B cell (primary cell): ENCODE measurements at places on chromosomes 7 and 10. TPM values are rescaled to one million over a fixed set of nuclear protein-coding genes. Genes with fewer than 3 reads are reported as not detected.

Gene GIMAP6
- total RNA-seq: 0.22 and 0.39 TPM in 2 replicates

Gene AKR1C8
- total RNA-seq: not detected in 2 replicates

Gene KCNMA1
- total RNA-seq: 2.8 and 3.1 TPM in 2 replicates

Gene ALDH18A1
- total RNA-seq: 27.6 and 30.7 TPM in 2 replicates

Gene SCD
- total RNA-seq: 5.1 and 5.6 TPM in 2 replicates

Gene HIF1AN
- total RNA-seq: 65.6 and 73.8 TPM in 2 replicates

Gene CADPS2
- total RNA-seq: not detected in 2 replicates

DNA sequence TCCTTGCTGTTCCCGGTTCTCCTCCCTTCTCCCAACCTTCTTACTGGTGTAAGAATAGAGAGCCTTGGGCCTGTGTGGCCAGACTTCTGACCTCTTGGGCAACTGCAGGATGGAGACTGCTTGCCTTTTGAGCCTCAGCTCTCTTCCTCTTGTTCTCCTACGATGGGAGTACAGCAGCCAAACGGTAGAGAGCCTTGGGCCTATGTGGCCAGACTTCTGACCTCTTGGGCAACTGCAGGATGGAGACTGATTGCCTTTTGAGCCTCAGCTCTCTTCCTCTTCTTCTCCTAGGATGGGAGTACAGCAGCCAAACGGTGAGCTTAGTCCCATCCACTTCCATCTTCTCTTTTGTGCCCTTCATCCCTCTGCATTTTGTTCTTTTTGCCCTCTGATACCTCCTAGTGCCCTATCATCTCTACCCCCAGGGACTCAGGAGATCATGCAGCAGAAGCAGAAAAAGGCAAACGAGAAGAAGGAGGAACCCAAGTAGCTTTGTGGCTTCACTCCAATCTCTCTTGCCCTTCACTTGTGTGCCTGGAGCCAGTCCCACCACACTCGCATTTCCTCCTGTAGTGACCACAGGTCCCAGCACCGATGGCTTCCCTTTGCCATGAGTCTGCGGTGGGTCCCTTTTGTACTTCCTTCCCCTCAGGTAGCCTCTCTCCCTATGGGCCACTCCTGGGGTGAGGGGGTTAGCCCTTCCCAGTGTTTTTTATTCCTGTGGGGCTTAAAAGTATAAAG, 15.3 kb downstream of the SLC25A13 start:
- no peaks in the 10 kb centered on the region for H3K27me3 ChIP-seq
- H3K4me1 ChIP-seq: peaks cover under 1% of the 10 kb centered on the region
- H3K27ac ChIP-seq: no peak overlapping the region
- no peak overlapping the region for H3K4me3 ChIP-seq

- no peaks in the 10 kb centered on the region for H3K27me3 ChIP-seq
- H3K4me1 ChIP-seq: no peaks in the 10 kb centered on the region
- H3K27ac ChIP-seq: no peak overlapping the region
- H3K36me3 ChIP-seq: no peaks in the 10 kb centered on the region
Observed at GRCh38 chr7:55165176-55165861, 146.5 kb downstream of the EGFR start.

DNA sequence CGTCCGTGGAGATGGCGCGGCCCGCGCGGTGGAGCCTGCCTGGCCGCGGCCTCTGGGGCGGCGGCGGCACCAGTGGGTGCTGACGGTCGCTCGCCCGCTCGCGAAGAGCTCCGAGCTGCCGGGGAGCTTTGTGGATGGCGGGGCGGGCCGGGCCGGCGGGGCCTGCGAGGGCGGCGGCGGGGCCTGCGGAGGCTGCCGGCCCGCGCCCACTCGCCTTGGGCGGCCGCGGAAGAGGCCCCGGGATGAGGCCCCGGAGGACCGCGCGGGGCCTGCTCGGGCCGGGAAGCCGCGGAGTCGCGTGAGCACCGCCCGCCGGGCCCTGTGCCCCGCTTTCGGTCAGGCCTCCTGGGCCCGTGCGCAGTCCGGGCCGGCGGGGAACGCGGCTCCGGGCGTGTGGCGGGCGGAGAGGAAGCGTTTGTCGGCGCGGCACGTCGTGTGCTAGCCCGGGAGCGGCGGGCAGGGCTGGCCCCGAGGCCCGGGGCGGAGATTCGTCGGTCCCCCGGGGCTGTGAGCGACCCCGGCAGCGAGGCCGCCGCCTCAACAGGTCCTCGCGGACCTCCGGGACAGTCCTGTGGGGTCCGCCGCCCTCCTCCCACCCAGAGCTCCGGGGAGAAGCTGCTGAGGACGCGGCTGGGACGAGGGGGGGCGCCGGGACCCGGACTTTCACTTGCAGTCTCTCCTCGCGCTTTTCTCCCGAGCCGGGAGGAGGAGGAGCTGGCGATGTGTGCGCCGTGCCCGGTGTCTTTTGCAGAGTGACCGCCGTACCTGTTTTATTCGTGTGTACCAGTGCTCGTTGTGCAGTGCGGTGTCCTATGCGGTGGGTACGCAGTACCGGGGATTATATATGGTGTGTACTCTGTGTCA, 578 bp downstream of the ZMYND11 start:
- H3K4me1 ChIP-seq: peaks cover 16% of the 10 kb centered on the region
- no peaks in the 10 kb centered on the region for H3K36me3 ChIP-seq
- H3K4me3 ChIP-seq: peak overlapping the region; percentile 73
- H3K27me3 ChIP-seq: no peaks in the 10 kb centered on the region
- H3K27ac ChIP-seq: peak overlapping the region; percentile 44

GRCh38 chr10:15370856-15371701, at the start of gene FAM171A1:
TSS of gene FAM171A1 (minus strand) at chr10:15371289. CDS start at chr10:15371052, 237 bp downstream.
- H3K4me1 ChIP-seq: peaks cover 10% of the 10 kb centered on the region
- H3K27me3 ChIP-seq: peaks cover 24% of the 10 kb centered on the region
- no peak within 1 kb of the TSS for H3K4me3 ChIP-seq
- peak; percentile 44 for DNase-seq
- H3K27ac ChIP-seq: no peak within 1 kb of the TSS
- no peaks in the 10 kb centered on the region for H3K36me3 ChIP-seq

GRCh38 chr10:89371079-89371478, 6.8 kb upstream of the IFIT1B start:
- DNase-seq: no peak
- H3K4me1 ChIP-seq: no peaks in the 10 kb centered on the region
- no peak overlapping the region for H3K4me3 ChIP-seq
- H3K36me3 ChIP-seq: no peaks in the 10 kb centered on the region
- no peaks in the 10 kb centered on the region for H3K27me3 ChIP-seq

DNA sequence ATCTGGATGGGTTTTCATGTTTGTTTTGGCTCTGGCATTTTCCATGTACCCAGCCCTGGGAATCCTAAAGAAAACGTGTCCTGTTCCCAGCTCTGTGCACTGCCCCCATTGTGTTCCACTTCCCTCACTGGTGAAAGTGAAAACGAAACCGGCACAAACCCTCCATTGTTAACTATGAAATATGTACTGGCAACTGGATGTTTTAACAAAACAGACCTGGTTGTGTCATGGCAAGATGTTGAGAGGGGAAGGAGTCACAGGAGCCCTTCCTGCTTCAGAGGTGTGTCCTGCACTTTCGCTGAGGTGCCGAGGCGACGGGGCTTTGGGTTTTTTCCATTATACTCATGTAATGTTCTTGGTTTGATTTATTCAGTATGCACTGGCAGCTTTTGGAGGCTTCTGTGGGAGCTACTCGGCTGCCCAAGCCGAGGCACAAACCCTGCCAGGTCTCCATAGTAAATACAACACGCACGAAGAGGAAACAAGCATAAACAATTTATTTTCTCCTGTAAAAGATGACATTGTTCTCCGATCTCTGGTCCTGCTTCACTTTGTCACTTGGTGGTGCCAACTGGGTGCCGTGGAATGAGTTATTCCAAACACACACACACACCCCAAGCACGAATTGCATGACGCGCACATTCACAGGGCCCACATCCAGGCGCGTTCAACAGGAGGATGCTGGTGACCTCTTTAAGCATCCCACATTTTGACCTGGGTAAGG, 118.2 kb downstream of the CDK6 start:
- DNase-seq: peak; percentile 66
- H3K4me1 ChIP-seq: peaks cover 16% of the 10 kb centered on the region
- H3K36me3 ChIP-seq: peaks cover 3% of the 10 kb centered on the region
- H3K27me3 ChIP-seq: no peaks in the 10 kb centered on the region

- H3K27ac ChIP-seq: no peak overlapping the region
- H3K36me3 ChIP-seq: no peaks in the 10 kb centered on the region
- H3K4me1 ChIP-seq: no peaks in the 10 kb centered on the region
- no peaks in the 10 kb centered on the region for H3K27me3 ChIP-seq
Observed at GRCh38 chr7:135862586-135863340, 114.2 kb upstream of the FAM180A start.
